Stimulated activated CD4-positive, alpha-beta T cell treated with anti-CD3 and anti-CD28 coated beads, Interleukin-15, amount 100 ng/mL, for 1 hour (primary cell): ENCODE measurements at places on chromosomes 2 and 18.

DNA sequence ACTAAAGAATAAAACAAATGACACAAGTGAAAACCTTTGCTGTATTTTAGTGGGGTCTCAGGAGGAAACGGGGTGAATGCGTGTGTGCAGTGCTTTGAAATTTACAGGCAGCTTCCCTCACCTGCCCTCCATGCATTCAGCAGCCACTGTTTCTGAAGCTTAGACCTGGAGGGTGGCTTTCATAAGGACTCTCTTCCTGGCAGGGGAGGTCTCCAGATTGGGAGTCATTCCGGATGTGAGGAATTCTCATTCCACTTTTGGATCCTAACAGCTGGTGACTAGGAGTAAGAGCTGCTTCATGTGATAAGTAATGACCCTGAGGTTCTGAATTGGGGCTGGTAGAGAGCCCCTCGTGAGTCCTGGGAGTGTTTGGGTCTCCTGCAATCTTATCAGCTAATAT lies 192.5 kb downstream of the SH3BP4 start:
- DNase-seq = no peak

GRCh38 chr2:239954166-239955086 lies 70.7 kb downstream of the NDUFA10 start:
- no peak for DNase-seq

GRCh38 chr2:524442-524841 lies 152.8 kb downstream of the TMEM18 start:
- DNase-seq = no peak

DNA sequence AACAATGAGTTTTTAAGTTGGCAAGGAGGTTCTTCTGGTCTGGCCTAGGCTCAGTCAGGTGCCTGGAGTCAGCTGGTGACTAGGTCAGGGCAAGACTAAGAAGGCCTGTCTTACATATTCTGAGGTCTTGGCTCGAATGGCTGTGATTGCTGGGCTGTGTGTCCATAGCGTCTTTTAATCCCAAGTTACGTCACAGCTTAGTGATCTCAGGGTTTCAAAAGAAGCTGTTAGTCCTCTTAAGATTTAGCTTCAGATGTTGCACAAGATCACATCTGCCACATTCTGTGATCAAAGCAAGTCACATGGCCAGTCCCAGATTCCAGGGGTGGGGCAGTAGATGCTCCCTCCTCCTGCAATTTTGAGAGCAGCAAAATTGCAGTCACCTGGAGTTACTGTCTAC lies 61.3 kb downstream of the PKP4 start:
- no peak for DNase-seq

GRCh38 chr18:44732238-44732563 lies 51.5 kb downstream of the SETBP1 start:
- DNase-seq = no peak

DNA sequence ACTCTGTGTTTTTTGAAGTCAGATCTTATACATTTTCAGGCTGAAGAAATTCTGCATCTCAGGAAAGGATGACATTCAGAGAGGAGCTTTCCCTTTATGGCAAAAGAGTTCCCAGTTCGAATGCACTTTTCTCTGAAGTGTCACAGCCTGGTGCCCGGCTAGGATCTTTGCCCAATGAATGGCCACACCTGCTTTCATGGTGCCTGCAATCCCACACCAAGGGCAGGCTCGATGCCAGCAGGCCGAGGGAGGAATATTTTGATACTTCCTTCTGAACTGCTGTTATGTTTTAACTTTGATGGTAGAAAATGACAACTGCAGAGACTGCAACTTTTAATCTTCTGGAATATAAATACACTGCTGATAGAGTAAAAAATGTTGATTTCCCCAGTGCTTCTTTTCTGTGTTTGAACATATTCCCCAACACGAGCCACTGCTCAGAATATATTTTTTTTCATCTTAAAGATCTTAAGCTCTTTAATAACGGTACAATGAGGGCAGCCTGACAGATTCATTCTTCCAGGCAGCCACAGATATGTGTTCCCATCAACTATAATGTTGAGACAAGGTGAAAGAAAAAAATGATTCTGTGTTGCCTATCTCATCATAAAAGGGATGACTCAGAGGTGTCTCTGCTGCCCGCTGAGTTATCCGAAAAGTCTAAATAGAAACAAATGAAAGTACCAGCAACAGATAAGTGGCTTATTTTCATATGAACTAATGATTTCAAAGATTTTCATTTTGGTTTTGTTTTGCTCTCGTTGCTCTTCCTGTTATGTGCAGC lies 848.5 kb downstream of the DCDC2C start:
- no peak for DNase-seq

DNA sequence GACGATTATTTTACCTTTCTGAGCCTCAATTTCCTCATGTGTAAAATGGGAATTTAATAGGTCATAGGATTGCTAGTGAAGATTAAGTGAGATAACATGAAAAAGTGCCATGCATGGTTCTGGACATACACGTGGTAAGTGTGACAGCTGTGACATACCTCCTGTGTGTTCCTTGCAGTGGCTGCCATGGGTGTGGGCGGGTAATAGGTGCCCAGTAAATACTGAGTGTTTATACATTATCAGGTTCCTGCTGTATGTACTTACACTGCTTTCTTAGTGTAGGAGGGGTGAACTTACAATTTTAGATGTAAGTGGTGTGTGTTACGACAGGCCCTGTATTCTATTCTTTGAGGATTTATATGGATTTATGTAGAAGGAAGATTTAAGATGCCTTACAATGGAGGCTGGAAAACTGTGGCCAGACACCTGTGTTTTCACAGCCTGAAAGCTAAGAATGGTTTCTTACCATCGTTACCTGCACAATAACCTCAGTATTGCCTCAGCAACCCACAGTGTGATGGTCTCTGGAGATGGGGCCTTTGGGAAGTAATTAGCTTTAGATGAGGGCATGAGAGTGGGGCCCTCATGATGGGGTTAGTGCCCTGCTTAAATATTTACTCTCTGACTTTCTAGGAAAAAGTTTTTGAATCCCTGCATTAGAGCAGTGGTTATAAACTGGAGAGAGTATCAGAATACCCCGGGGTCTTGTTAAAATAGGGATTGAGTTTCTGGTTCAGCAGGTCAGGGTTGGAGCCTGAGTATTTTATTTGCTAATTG lies 78.1 kb downstream of the ASAP2 start:
- no peak for DNase-seq

GRCh38 chr2:20050646-20051531 lies 539 bp downstream of the LAPTM4A start:
- DNase-seq = no peak

DNA sequence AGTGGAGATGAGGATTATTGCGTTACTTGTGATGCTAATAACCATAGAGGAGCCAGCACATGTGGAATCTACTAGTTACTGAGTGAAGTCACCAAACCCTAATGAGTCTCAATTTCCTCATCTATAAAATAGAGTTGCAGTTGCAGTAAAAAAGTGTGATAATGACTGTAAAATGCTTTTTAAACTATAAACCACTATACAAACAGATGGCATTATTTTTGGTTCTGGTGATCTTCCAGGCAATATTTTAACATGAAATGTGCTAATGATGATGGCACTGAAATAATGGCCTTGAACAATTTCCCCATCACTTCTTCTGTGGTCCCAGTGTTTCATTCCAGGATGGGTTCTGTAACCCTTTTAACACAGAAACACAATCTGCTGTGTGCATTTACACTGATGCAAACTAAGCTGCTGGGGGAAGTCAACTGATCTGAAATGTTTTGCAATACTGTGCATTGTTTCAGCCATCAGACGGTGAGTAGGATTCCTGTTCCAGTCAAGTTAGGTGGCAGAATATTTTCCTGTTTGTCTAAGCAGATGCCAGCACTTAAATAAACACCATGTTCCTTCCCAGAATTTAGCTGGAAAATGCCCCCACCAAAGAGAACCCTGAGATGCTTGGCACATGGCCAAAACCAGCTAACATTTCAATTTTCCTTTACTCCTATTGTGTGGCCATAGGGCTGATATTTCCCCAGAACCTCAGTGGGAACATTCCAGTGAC lies 52.6 kb downstream of the TACR1 start:
- DNase-seq = no peak

DNA sequence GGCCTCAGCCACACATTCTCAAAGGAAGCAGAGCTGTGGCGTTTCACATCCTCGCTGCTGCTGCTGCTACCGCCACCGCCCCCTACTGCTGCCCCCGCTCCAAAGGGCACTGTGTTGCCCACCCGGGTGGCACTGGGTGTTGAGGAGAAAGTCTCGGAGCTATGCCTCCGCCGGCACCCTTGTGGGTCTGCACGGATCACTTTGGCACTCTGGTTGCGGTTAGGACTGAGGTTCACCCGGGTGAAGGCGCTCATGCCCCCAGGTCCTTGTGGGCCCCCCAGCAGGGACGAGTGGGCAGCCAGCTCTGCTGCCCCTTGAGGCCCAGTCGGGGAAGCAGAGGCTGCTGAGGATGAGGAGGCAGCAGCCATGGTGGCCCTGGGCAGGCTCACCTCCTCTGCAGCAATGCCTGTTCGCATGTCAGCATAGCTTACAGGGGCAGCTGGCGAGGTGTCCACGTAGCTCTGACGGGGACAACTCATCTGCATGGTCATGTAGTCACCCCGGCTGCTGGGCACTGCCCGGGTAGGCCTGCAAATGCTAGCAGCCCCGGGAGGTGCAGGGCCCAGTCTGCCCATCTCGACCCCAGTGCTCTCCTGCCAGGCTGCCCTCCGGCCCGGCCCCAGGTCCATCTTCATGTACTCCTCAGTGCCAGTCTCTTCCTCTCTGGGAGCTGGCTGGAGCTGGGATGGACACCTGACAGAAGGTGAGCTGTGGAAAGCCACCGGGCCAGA lies 4.2 kb downstream of the IRS1 start:
- no peak for DNase-seq

DNA sequence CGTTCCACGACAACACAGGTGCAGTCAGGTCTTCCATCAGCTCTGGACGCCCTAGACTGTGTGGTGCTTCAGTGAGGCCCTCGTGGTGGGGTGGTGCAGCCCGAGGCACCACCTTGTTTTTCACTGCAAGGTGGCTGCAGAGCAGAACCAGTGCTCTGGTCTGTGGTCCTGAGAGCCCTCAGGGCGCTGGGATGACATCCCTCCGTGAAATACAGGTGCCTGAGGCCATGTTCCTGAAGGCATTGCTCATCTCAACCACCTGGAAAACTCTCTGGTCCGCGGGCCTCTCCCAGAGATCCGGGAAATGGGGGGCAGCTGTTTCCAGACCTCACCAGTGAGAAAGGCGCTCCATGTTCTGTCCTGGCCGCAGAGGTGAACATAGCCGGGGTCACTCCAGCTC lies 119.2 kb downstream of the ACOXL start:
- no peak for DNase-seq

- DNase-seq = no peak
Observed at GRCh38 chr2:28750316-28751251, 1.0 kb upstream of the PPP1CB start.

- DNase-seq = no peak
Observed at GRCh38 chr2:136225950-136226835, 108.2 kb upstream of the CXCR4 start.

- no peak for DNase-seq
Observed at GRCh38 chr2:53275743-53276142, 491.9 kb upstream of the CHAC2 start.

GRCh38 chr2:99088017-99088416 lies 53.5 kb upstream of the C2orf15 start:
- no peak for DNase-seq

GRCh38 chr18:1892191-1892590 lies 679.1 kb downstream of the METTL4 start:
- no peak for DNase-seq

DNA sequence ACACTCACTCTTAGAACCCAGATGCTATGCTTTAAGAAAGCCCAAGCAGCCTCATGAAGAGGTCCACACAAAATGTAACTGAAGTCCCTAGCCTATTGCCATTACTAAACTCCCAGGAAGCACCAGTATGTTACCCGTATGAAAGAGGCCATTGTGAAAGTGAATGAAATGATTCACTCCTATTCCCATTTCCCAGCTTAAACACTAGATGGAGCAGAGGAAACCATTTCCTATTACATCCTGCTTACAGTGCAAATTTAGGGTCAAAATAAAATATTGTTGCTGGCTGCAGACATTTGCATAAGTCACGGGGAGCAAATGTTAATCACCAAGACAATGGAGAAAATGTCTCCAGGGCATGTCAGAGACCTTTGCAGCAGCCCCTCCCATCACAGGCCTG lies 989.7 kb upstream of the CRIM1 start:
- no peak for DNase-seq

- DNase-seq = no peak
Observed at GRCh38 chr18:63119647-63120046, 199.9 kb downstream of the BCL2 start.

- no peak for DNase-seq
Observed at GRCh38 chr2:233691443-233692433, 952 bp upstream of the UGT1A6 start.

DNA sequence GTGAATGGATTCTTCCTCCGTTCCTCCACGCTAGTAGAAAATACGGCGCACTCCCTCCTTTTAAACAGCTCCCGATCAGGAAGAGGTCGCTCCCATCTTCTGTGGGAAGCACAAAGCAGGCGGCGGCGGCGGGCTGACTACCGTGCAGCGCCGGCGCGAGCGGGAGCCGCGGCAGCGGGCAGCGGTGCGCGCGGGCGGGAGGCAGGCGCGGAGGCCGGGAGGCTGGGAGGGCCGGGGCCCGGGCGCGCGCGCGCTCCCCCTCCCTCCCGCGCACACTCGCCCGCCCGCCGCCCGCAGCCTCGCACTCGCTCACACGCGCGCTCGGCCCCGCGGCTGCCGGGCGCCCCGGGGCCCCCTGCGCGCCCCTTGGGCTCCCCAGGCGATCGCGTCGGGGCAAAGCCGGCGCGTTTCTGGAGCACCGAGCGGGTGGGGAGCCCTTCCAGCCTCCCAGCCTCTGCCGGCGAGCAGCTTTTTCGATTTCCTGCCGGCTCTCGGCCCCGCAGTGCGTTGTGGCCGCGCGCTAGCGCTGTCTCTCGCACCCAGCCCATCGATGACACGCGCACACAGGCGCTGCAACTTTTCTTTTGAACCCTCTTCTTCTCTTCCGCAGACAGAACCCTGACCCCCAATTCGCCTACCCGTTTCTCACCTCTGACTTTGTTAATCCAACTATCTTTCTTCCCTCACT lies at the start of gene SLC8A1:
Gene SLC8A1 (minus strand): TSS at position 173 of the 688 bp plus-strand sequence.
- no peak for DNase-seq
